ENCODE measurements at places on chromosomes 7 and 10.

- DNase-seq, result no peak
Measured at GRCh38 chr10:74433993-74434392, 283.0 kb downstream of the ADK start.

DNA sequence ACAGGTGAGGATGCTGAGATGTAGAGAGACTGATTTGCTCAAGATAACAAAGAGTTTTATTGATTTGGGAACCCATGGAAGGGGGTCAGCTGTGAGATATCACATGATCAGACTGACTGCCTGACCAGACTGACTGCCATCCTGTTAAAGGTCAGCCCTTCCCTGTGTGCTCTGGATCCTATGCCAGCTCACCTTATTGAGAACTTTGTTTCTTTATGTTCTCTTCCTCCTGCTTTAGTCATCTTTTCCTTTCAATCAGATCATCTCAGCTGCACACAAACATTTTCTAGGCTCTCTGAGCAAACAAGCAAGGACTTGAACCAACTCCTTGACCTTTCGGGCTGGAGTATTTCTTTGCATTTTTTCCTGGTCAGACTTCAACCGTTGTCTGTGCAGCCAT, 50.0 kb upstream of the MTPN start:
- DNase-seq, result no peak

DNA sequence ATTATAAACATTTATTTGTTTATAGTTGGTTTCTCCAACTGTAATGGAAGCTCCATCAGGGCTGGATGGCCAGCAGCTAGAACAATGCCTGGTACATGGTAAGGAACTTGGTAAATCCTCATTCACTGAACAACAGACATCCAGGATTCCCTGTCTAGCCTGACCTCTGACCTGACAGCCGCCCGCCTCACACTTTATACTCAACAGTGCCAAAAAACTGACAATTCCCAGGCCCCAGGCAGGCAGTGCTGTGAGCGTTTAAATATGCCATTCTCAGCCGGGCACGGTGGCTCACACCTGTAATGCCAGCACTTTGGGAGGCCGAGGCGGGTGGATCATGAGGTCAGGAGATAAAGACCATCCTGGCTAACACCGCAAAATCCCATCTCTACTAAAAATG, 55.9 kb downstream of the RSU1 start:
- DNase-seq, result no peak

GRCh38 chr7:28768577-28769147, 189.5 kb downstream of the TRIL start:
- no peak for DNase-seq

- DNase-seq, result no peak
Measured at GRCh38 chr7:82506702-82507101, 63.1 kb upstream of the CACNA2D1 start.

DNA sequence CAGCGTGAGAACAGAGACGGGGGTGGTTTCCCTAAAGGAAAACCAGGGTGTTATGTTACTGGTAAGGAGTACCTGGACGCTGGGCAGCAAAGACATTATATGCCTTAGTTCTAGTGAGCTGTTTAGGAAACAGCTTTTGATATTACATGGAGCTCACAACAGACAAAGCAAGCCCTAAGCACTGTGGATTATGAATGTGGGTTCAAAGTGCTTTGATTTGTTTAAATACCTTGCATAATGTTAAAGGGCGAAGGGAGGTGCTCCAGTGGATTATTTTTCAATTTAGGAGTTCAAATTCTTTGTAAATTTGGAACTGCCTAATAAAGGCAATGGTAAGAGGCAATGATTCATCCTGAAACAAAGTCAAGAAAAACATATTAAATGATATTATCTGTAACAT, 13.8 kb downstream of the WNT16 start:
- DNase-seq, result no peak

DNA sequence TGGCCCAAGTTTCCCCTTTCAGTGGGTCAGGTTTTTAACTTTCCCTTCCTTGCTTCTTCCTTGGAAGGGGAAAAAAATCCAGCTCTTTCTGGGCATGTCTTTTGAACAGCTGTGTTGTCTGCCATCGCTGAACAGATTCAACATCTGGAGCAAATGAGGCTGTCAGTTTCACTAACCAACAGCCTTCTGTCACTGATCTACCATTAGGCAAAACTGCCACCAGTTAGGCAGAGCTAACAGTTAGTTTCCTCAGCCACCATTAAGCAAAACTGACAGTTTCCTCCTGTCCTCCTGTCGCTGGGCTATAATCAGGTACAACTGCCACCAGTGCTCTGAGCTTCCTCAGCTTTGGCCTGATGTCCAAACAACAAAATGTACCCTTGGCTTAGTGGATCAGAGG, 81.9 kb downstream of the NPTX2 start:
- DNase-seq, result no peak

GRCh38 chr10:990808-991207, 2.6 kb downstream of the GTPBP4 start:
- DNase-seq, result no peak

GRCh38 chr7:29422829-29423228, 140.8 kb upstream of the PRR15 start:
- DNase-seq, result no peak

DNA sequence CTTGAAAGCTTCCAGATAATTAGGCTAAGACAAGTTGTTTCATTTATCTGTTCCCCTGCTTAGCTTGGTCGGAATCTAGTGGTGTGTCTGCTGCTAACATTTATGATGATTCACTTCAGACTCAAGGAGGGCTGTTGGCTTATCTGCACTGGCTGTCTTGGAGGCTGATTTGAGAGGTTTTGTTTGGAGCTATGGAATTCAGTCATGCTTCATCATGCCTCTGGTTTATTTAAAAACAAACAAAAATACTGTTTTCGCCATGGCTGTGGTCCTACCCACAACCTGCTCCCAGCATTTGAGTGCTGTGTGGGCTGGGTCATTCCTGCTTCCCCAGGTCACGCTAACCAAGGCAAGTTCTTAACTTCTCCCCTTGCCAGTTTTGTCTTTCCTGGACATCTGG, 11.7 kb upstream of the ARPC1B start:
- no peak for DNase-seq

DNA sequence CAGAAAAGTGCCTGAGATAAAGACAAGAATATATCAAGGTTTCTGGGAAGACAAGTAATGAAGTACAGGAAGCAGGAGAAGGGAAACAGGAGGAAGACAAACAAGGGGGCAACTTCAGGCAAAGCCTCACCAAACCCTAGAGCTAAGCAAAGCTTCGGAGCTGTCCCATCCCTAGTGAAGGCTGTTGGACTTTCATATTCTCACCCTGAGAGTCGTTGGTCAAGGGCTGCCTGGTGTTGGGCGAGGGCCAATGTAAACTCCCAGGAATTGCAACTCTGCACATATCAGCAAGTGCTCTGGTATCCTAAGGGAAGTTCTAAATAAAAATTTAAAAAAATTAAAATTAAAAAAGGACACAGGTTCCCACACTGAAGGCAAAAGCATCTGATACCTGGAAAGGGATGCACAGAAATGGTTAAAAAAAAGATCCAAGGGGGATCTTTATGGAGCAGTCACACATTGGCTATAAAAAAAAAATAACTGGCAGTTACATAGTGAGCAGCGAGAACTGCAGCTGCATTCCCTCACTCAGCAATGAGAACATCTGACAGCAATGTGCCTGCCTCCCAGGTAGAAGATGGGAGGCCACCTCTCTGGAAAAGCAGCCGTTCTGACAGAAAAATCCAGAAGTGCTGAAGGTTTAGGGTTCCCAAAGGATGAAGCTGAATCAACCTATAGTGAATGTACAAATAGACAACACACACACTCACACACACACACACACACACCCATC, 304.7 kb downstream of the WDR11 start:
- DNase-seq, result no peak

DNA sequence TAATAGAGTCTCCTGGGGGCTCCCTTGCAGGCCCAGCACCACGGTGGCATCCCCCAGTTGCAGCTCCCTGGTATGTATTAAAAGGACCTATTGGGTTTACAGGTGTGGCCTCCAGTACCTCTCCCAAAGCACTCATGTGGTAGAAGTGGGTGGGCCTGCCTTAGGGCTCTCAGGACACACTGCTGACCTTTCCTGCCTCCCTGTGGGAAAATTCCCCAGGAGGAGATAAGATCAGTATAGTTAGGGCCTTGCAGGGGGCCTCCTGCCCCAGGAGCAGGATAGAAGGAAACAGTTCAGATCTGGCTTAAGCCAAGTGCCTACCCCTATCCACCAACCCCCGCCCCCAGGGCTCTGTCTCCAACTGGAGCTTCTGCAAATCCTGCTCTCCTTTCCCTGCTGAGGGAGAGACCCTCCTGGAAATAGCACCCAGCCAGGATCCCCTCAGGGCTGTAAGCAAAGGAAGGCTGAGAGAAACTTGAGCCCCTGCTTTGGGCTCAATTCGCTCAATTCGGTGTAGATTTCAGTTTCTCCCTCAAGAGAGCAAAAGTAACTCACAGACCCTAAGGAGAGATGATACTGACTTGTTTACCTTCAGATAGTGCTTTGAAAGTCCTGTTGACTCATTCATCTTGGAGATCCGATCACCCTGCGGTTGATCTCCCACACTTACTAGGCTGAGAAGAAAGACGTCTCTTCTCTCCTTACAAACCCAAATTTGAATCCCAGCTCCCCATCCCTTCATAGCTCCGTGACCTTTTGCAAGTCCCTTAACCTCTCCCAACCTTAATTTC, 130.6 kb downstream of the WDR11 start:
- DNase-seq, result no peak
